ENCODE measurements at places on chromosomes 12 and 14. TPM values are rescaled to one million over a fixed set of nuclear protein-coding genes. Genes with fewer than 3 reads are reported as not detected.

Gene TAS2R8
- total RNA-seq: not detected

Gene CLEC1A
- not detected for total RNA-seq

Gene CLEC4C
- not detected for total RNA-seq

Gene ANO2
- total RNA-seq: 0.07 TPM

Gene SLC17A8
- not detected for total RNA-seq

Gene TBC1D30
- total RNA-seq: 0.33 TPM

Gene GLT8D2
- 41.9 TPM for total RNA-seq

Gene SAMD15
- 1.7 TPM for total RNA-seq

Gene KRT85
- not detected for total RNA-seq

Gene CCDC38
- not detected for total RNA-seq

Gene BCL11B
- under 0.01 TPM for total RNA-seq

Gene KRT74
- total RNA-seq: not detected

Gene HPD
- 1.4 TPM for total RNA-seq

Gene PPM1H
- total RNA-seq: 2.9 TPM

Gene EPYC
- not detected for total RNA-seq
